ENCODE measurements at places on chromosomes 1 and 21.

DNA sequence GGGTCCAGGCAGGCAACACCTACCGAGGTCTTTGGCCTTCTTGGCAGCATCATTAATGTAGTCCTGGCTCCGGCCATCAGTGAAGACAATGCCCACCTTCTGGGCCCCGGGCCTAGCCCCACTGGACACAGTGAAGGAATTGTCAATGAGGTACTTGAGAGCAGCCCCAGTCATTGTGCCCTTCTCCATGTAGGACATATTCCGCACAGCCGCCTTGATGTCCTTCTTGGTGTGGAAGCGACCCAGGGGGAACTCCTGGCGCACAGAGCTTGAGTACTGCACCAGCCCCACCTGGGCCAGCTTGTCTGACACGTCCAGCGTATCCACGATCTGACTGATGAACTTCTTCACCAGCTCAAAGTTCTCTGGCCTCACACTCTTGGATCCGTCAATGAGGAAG, 7.5 kb downstream of the MATN1 start:
- no peak overlapping the region for H3K27ac ChIP-seq
- no peaks in the 10 kb centered on the region for H3K36me3 ChIP-seq
- no peak overlapping the region for H3K4me3 ChIP-seq
- no peaks in the 10 kb centered on the region for H3K4me1 ChIP-seq

DNA sequence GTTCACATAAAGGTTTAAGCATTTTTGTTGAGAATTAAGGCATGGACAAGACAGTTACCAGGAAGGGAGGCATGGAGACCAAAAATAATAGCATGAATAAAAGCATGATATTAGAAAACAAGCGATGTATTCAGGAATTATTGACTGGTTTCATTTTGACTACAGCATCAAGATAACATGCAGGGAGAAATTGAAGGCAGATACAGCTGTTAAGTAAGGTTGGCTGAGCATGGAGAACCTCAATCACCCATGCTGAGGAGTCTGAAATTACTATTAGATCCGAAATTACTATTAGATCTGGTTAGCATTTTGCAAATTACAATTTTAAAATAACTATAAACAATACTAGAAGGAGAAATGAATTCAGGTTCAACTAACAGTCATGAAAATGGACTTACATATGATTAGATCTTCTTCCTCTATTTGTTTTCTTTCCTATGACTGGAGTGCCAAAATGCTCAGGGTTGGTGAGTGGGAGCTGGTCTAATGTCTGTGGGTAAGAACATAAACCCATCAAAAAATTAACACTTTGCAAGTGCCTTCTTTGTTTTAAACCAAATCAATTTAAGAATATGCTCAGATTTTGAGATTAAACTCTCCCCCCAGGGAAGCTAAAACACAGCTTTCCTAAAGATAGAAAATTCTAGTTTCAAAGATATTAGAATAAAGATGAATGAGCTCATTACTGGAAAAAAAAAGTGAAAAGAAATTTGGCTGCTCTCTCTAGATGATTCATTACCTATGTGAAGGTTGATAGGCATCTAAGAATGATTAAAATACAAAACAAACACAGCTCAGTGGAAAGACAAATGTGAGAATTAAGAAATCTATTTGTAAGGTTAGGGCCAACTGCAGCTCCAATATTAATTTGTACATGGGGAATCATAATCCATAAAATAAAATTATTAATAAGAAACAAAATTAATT, 81.7 kb downstream of the ARID4B start:
- H3K27ac ChIP-seq = no peak overlapping the region
- no peak for DNase-seq
- H3K4me3 ChIP-seq = no peak overlapping the region
- H3K27me3 ChIP-seq = no peaks in the 10 kb centered on the region
- H3K4me1 ChIP-seq = no peaks in the 10 kb centered on the region

- H3K27ac ChIP-seq = no peak overlapping the region
- H3K4me1 ChIP-seq = no peaks in the 10 kb centered on the region
- no peaks in the 10 kb centered on the region for H3K27me3 ChIP-seq
These were observed 199.3 kb upstream of the DEPDC1 start for GRCh38 chr1:68696221-68696620.

DNA sequence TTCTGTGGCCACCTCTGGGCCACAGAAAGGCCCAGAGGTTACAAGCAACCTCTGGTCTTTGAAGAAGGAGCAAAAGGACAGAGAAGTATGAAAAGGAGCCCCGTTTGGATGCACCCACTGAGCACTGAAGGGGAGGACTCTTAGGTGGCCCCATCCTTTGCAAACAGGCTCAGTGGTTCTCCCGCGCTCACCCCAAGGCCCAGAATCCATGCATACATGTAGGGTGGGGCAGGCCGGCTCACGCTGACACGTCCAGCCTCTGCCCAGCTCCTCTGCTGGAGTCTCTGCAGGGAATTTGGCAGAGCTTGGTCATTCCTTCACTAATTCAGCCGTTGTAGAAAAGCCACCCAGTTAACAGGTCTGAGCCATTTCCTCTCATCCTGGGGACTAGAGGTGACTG, 61.3 kb upstream of the AJAP1 start:
- H3K36me3 ChIP-seq = no peaks in the 10 kb centered on the region
- no peak for DNase-seq
- no peak overlapping the region for H3K4me3 ChIP-seq
- no peaks in the 10 kb centered on the region for H3K4me1 ChIP-seq
- no peak overlapping the region for H3K27ac ChIP-seq

DNA sequence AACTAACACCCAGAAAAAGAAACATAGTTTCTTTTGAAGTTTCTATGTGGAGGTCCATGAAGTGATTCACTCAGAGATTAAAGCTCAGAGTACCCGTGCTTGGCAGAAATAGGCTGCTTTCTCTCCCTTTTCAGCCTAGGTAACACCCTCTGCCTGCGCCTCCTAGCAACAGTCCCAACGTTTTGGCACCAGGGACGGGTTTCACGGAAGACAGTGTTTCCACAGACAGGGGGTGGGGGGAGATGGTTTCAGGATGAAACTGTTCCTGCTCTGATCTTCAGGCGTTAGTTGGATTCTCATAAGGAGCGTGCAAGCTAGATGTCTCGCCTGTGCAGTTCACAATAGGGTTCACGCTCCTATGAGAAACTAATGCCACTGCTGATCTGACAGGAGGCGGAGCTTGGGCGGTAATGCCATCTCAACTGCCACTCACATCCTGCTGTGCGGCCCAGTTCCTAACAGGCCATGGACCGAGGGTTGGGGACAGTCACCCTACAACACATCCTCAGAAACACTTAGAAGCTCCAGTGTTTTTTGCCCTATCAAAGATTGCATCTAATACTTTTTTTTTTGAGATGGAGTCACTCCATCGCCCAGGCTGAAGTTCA, 53.2 kb downstream of the CHML start:
- no peak overlapping the region for H3K4me3 ChIP-seq
- H3K27ac ChIP-seq = no peak overlapping the region
- no peaks in the 10 kb centered on the region for H3K27me3 ChIP-seq
- H3K36me3 ChIP-seq = no peaks in the 10 kb centered on the region
- no peak for DNase-seq

- no peak for DNase-seq
- H3K4me3 ChIP-seq = no peak overlapping the region
- H3K36me3 ChIP-seq = peaks cover 87% of the 10 kb centered on the region
- no peaks in the 10 kb centered on the region for H3K27me3 ChIP-seq
- H3K27ac ChIP-seq = no peak overlapping the region
These were observed 8.2 kb downstream of the GOLPH3L start for GRCh38 chr1:150688763-150689162.

- no peak overlapping the region for H3K4me3 ChIP-seq
- no peaks in the 10 kb centered on the region for H3K27me3 ChIP-seq
- H3K4me1 ChIP-seq = no peaks in the 10 kb centered on the region
- no peaks in the 10 kb centered on the region for H3K36me3 ChIP-seq
- DNase-seq = no peak
These were observed 30.8 kb downstream of the TRIM67 start for GRCh38 chr1:231192620-231193163.

- peaks cover 4% of the 10 kb centered on the region for H3K4me1 ChIP-seq
- H3K36me3 ChIP-seq = no peaks in the 10 kb centered on the region
- no peak overlapping the region for H3K4me3 ChIP-seq
These were observed 356.3 kb upstream of the PRMT6 start for GRCh38 chr1:106700211-106700610.

DNA sequence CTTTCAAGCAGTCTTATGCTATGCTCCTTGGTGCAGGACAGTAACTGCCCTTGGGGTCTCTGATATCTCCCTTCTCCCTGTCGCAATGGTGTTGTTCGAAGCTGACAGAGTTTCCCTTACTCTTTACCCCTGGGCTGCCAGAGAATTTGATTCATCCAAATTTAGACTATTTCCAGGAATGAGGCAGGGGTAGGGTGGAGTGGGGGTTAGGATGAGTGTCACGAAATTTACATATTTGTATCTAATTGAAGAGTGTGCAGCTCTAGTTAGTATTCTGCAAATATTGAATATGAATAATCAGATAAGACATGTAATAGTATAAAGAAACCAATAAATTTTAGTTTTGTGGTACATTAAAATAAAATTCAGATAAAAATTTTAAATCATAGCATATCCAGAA, 140.0 kb upstream of the LMO4 start:
- DNase-seq = no peak
- no peak overlapping the region for H3K4me3 ChIP-seq
- H3K27ac ChIP-seq = no peak overlapping the region
- H3K36me3 ChIP-seq = no peaks in the 10 kb centered on the region

Data from RWPE2 (cell line).